CD8-positive, alpha-beta memory T cell (primary cell): ENCODE measurements at places on chromosomes 7 and 10.

GRCh38 chr10:14173391-14173705, 157.4 kb downstream of the FRMD4A start:
- peak; percentile 4 for DNase-seq

DNA sequence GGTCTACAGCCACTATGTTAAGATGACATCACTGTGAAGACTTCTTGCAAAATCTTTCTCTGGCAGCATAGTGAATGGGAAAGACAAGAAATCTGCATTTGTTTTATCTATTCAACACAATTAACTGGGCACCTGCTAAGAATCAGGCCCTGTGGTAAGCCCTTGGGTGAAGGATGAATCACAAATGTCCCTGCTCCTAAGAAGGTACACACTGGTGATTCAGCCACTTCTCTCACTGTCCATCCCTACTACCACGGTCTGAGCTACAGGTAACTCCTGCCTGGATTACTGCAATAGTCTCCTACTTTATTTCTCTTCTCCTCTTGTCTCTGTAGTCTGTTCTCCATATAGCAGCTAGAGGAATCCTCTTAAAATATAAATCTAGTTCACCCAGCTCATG, 116.1 kb downstream of the HIBADH start:
- DNase-seq, result no peak

DNA sequence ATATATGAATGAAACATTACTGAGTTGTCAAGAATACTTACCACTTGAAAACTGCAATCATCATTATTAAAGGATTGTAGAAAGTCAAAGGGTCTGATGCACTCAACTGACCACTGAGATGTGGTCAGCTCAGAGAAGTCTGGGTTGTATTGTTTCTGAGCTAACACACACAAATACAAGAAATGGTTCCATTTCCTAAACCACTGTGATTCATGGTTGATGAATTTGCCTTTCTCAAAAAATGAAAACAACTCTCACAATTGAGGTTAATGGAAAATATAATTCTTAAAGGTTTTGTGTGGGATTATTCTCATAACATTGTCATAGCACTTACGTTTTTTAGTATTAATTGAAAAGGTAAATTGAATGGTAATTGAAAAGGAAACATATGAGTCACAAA, 45.6 kb upstream of the TAS2R16 start:
- DNase-seq, result no peak

DNA sequence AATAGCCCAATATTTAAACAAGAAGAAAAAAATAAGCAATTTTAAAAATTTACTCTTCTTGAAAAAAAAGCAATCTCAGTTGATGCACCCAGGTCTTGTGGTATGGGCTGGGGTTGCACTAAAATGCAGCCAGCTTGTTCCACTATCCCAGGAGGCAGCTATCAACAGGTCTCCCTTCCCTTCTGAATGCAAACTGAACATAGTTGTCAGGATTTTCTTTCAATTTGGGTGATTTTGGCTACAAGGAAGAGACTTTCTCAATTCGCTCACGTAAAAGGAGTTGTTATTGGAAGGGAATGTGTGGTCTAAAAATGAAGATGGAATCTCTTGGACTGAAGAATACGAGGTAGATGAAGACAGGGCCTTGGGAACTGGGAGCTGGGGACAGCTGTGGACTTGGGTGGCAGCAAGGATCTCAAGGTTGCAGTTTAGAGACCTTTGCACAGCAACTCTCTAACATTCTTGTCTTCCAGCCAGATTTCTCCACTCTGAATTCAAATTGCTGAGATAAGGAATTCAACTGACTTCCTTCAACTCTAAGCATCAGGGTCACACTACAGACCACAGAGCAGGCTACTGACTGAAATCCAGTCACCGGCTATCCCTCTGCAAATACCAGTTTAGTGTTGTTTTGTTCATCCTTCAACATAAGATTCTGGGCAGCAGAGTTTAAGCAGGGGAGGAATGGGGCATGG, 3.1 kb upstream of the TMEM26 start:
- DNase-seq, result no peak

GRCh38 chr7:156929789-156930539, 19.5 kb upstream of the NOM1 start:
- DNase-seq, result no peak

- DNase-seq, result no peak
Observed at GRCh38 chr10:89379103-89379502, 1.2 kb downstream of the IFIT1B start.

- DNase-seq, result no peak
Observed at GRCh38 chr7:115178835-115179234, 256.9 kb downstream of the MDFIC start.

- DNase-seq, result no peak
Observed at GRCh38 chr7:87151002-87151728, 1.1 kb upstream of the DMTF1 start.

- peak; percentile 64 for DNase-seq
Observed at GRCh38 chr7:114085592-114086501, 167.0 kb upstream of the PPP1R3A start.

- peak; percentile 82 for DNase-seq
Observed at GRCh38 chr7:39580149-39580874, 14.1 kb downstream of the YAE1 start.

DNA sequence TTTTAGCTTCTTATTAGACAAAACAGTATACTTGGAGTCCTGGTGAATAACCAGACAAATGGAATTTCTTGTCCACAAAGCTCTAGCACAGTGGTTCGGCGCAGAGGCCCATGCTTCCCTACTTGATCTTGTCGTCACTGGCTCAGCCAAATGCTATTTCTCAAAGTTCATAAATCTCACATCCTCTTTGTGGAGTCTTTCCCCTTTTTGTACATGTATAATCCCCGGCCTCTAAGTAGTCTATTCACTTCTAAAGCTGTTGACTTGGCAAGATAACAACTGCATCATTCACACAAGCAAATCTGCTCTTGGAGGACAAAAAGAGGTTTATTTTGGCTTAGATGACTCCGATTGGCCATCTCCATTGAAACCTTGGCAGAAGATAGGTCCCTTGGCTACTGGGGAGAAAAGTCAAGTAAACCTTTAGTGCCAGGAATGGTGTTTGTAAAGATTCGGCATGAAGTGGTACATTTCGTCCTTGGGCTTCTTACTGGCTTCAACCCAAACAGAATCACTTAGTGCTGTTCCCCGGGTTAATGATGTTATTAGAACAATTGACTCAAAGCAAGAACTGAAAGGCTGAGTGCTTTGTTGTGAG, 5.1 kb upstream of the AKR1E2 start:
- no peak for DNase-seq

- DNase-seq, result no peak
Observed at GRCh38 chr7:106731187-106731586, 70.2 kb upstream of the CCDC71L start.

DNA sequence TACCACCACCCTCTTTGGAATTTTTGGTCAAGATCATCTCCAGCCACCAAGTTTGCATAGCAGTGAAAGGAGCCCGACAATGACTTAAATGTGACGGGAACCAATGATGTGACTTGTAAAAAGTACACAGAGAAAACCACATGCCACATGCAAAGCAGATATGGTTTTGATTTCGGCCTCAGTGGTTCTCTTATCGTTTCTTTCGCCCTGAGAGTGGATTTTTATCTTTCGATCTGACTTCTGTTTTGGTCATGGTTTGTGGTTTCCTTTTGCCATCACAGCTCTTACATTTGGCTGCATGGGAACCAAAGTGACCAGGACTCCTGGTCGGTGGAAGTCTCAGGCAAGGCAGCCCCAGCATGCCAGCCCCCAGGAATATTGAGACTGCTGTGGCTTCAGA, 31.5 kb downstream of the TCF7L2 start:
- no peak for DNase-seq

DNA sequence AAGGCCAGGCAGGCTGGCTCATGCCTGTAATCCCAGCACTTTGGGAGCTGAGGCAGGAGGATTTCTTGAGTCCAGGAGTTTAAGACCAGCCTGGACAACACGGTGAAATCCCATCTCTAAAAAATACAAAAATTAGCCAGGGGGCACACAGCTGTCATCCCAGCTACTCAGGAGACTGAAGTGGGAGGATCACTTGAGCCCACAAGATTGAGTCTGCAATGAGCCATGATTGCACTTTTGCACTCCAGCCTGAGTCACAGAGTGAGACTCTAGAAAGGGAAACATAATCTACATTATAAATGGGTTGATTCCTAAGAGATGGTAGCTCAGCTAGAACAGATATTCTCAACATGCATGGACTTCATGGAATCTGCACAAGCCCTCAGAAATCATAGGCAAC, 6.3 kb upstream of the LIPF start:
- no peak for DNase-seq

DNA sequence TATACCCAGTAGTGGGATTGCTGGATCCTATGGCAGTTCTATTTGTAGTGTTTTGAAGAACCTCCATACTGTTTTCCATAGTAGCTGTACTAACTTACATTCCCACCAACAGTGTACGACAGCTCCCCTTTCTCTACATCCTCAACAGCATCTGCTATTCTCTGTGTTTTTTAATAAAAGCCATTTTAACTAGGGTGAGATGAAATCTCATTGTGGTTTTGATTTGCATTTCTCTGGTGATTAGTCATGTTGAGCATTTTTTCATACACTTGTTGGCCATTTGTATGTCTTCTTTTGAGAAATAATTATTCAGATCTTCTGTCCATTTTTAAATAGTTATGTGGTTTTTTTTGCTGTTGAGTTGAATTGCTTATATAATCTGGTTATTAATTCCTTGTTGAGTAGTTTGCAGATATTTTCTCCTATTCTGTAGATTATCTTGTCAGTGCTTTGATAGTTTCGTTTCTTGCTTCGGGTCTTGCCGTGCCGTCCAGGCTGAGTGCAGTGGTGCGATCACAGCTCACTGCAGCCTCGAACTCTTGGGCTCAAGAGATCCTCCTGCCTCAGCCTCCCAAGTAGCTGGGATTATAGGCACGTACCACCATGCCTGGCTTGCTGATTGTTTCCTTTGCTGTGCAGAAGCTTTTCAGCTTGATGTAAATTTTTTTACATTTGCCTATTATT, 12.0 kb downstream of the MTG1 start:
- no peak for DNase-seq

DNA sequence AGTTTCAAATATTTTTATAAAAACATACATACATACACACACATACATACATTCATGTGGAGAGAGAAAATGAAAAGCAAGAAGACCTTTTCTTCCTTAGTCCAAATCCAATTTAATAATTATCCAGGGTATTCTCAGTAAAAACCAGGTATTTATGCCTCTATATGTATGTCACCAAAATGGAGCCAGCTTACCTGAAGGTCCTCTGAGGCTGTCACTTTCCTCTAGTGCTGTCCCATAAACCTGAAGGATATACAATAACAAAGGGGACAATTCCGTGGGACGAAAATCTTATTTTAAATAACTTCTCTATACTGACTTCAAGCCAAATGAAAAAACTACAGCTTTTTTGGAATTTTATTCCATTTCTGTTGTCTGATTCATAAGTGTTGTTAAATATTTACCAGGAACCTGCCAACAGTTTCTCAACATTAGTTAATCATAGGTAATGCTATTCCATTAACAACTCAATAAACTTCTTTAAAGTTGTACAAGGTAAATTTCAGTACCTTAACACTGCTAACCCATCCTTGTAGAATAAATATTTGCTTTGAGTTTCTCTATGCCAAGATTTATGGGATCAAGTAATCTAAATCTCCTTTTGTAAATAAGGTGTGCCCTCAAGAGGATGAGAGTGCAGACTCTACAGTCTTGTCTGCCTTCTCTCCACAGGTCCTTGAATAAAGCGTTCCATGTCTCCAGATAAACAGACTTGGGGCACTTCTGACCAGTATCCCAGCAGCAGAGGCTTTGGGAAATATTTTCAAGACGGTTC, 260.3 kb downstream of the AHR start:
- DNase-seq, result no peak

GRCh38 chr10:31321396-31321941, 2.5 kb downstream of the ZEB1 start:
- peak; percentile 61 for DNase-seq

GRCh38 chr7:32048970-32049491, 21.2 kb downstream of the PDE1C start:
- DNase-seq, result no peak

DNA sequence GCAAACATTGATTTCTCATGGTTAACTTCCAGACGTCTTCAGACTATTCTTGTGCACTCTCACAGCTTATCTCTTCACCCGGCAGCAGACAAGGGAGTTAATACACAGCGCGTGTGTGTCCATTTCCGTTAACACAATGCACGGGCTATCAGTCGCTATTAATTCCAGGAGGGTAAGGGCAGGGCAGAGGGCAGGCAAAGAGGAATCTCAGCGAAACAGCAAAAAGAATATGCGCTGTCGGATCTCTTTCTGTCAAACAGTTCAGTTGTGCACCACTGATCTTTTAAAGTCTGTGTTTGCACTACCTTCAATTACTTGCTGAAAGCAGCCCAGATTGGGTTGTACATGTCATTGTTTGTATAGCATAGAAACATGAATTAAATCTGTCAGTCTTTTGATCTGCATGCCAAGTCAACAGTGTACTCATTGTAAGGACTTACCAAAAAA, 41.1 kb upstream of the CABCOCO1 start:
- DNase-seq, result no peak

DNA sequence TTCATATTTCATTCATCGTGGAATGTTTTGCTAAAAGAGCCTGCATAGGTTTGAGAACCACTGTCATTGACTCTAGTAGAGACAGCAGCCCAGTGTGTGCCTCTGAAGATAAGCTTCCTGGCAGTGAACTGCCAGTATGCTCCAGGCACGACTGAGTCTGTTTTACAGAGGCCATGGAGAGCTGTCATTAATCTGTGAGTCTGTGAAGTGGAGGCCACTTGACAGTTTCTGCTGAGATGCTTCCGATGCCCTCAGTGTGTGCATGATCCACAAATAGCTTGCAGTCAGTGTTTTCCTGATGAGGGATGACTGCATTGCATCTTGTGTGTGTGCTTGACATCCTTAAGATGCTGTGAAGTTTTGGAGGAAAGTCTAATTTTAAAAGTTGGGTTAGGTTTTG, 162.2 kb downstream of the PFKFB3 start:
- no peak for DNase-seq

DNA sequence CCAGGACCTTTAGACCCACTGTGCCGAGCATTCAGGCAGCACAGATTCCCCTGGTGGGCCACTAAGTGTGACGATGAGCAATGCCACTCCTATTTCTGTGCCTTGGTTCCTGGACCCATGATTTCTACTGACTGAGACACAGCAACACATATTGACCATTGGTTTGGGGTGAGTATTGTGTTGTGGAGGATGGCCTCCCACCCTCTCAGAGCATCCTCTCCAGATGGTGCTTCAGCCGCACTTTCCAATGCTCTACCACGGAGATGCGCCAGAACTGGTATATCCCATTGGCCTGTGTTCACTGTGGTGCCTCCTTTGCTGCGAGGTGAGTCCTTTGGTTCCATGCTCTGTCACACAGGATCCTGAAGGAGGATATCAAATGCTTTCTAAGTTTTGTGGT, 10.1 kb upstream of the GDF10 start:
- DNase-seq, result no peak

GRCh38 chr7:149728491-149729375, 44.7 kb downstream of the ZNF467 start:
- no peak for DNase-seq

DNA sequence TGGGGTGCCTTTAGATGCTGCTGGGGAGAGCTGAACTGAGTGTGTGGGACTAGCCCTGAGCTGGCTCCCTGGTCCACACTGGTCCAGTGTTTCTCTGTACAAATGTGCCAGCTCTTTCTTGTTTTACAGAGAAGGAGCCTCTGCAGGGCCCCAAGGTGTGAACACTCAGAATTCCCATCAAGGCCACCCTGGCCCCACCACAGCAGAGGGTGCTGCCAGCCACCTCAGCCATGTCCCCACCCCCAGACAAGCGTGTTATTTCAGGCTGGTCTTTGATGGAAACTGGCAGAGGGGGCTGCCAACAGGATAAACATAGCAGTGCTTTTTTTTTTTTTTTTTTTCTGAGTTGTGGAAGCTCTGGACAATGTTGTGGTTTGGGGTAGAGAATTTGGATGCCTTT, 68.5 kb upstream of the LRRC18 start:
- DNase-seq, result no peak

GRCh38 chr7:138207555-138207971, 131.3 kb downstream of the AKR1D1 start:
- no peak for DNase-seq
